ENCODE measurements at places on chromosomes 7 and 10. TPM values are rescaled to one million over a fixed set of nuclear protein-coding genes. Genes with fewer than 3 reads are reported as not detected.

Gene PILRB
- 35.9 TPM for total RNA-seq

Gene ADAM8
- total RNA-seq, result 18.7 TPM

Gene CCDC136
- 3.0 TPM for total RNA-seq

DNA sequence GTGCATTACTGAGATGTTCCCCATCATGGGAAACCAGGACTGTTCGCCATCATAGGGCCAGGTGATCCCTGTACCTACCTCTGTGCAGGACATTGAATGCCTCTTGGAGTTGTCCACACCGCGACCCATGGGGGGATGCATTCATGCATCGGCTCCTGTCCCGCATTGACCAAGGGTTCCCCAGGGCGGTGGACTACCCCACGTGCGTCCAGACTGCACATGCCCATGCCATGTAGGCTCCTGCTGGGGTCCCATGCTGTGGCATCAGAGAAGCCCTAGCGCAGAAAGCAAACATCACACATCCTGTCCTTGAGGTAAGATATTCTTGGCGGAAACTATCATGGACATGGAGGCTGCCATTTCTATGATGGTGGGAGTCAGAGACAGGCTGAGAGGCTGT lies 121.6 kb upstream of the UNC5B start:
- H3K36me3 ChIP-seq, result no peaks in the 10 kb centered on the region
- peaks cover under 1% of the 10 kb centered on the region for H3K27me3 ChIP-seq
- DNase-seq, result no peak
- no peak overlapping the region for H3K4me3 ChIP-seq
- H3K4me1 ChIP-seq, result no peaks in the 10 kb centered on the region
- H3K27ac ChIP-seq, result no peak overlapping the region

DNA sequence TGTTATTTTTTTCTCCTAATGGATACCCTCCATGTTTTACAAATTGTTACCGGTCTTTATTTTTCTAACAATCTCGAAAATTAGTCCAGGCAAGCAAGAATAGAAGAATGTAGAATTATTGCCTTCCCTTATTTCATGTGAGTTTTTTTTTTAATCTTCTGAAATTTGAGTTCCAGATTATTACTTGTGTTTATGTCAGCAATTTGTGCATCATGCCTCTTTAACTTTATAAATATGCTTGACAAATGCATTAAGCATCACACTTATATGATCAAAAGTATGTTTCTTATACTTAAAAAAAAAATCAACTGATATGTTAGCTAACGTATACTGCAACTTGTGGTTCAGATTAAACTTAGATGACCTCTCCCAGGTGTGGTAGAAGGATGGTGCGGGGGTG lies 242.7 kb upstream of the VSTM2A start:
- no peaks in the 10 kb centered on the region for H3K36me3 ChIP-seq
- H3K27me3 ChIP-seq, result no peaks in the 10 kb centered on the region
- H3K4me3 ChIP-seq, result no peak overlapping the region
- H3K4me1 ChIP-seq, result no peaks in the 10 kb centered on the region

GRCh38 chr7:138773817-138774216 lies 24.0 kb upstream of the TMEM213 start:
- no peaks in the 10 kb centered on the region for H3K36me3 ChIP-seq
- H3K27me3 ChIP-seq, result no peaks in the 10 kb centered on the region
- no peaks in the 10 kb centered on the region for H3K4me1 ChIP-seq
- H3K4me3 ChIP-seq, result no peak overlapping the region

DNA sequence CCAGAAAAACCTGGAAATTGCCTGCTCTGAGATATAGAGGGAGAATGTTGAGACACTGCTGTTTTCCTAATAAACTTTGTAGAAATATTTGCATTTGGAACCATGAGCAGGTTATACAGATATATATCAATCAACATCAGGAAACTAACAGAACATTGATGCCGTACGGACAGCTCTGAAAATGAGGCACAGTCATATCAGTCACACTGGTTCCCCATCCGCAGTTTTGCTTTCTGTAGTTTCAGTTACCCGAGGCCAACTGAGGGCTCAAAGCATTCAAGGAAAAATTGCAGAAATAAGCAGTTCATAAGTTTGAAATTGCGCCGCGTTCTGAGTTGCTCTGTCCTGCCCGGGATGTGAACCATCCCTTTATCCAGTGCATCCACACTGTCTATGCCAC lies 137.9 kb downstream of the KLF6 start:
- no peaks in the 10 kb centered on the region for H3K36me3 ChIP-seq
- no peak overlapping the region for H3K4me3 ChIP-seq
- no peak overlapping the region for H3K27ac ChIP-seq
- DNase-seq, result no peak

- H3K27ac ChIP-seq, result no peak overlapping the region
- no peaks in the 10 kb centered on the region for H3K27me3 ChIP-seq
- H3K4me1 ChIP-seq, result peaks cover 16% of the 10 kb centered on the region
- no peaks in the 10 kb centered on the region for H3K36me3 ChIP-seq
Measured at GRCh38 chr10:88119160-88119559, 255.7 kb downstream of the PTEN start.

DNA sequence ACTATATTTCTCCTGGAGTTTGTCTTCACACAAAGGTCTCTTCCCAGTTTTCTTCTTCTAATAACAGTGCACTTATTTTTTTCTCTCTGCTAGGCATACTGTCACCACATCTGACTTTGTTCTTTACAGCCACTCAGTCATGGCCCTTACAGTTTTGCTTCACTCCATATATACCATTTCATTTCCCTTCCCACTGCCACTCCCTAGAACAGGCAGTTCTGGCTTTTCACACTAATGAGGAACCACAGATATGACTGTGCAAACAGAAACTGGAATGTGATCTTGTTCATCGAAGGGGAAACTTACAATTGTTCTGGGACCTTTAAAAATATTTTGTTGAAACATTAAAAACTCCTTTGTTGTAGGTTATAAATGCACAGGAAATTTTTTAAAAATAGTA lies 67.3 kb downstream of the EPDR1 start:
- DNase-seq, result no peak
- H3K27me3 ChIP-seq, result no peaks in the 10 kb centered on the region
- H3K27ac ChIP-seq, result no peak overlapping the region

DNA sequence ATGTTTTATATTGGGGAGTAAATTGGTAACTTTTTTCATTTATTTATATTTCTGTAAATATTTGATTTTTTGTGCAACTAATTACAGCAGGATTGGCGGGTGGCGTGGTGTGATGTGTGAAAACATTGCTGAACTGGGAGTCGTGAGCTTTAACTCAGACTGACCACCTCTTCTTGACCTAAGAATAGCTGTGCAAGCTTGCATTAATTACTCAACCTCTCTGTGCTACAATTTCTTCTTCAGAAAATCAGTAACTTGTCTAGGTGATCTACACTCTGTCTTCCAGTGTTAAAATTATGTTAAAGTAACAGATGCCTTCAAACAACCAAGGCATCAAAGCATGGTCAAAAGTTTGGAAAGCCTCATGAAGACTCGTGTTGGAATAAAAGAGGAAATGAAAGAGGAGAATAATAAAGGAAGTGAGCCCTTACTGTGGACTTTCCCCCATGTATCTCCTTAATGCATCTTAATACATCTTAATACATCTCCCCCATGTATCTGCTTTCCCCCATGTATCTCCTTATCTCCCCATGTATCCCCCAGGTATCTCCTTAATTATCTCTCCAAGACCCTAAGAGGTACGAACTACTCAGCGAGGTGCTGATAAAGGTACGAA lies 71.2 kb downstream of the SVIL start:
- no peak overlapping the region for H3K27ac ChIP-seq
- H3K4me1 ChIP-seq, result peaks cover 11% of the 10 kb centered on the region
- DNase-seq, result no peak
- H3K36me3 ChIP-seq, result peaks cover 14% of the 10 kb centered on the region

DNA sequence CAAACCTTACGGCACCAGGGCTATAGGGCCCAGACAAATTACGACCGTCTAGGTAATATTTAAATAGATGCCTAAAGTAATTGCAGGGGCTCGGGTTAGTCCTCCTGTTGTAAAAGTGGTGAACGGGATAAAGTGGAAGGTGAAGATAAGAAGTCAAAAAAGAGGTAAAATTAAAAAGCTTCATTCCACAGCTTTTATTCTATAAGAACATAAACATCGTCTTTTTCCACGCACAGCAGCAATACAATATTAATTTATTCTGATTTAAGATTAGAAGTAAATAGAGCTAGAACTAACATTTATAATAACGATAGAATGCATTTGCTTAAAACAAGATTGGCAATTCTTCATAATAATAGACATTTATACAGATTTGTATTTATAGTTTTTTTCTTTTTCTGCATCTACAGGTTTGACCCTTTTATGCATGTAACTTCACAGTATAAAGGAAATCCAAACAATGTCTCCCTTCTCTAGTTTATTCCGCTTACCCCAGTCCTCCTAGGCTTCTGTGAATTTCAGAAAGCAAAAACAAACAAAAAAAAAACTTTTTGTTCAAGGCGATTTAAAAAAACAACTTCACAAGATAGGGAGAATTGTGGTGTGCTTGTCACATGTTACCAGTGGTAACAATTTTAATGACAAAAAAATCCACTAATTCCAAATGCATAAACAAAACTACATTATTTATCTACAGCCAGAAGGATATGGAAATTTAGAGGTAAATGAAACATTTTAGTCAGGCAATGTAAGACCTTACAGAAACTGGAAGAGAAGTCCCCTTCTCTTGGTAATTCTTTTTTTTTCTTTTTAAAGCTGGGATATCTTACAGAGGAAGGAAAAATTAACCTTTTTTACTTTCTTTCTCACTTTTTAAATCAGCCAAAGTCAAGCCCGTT lies 3.4 kb downstream of the HOXA10 start:
- no peak overlapping the region for H3K4me3 ChIP-seq
- H3K4me1 ChIP-seq, result peaks cover 48% of the 10 kb centered on the region
- H3K27ac ChIP-seq, result no peak overlapping the region
- no peak for DNase-seq
- peaks cover 100% of the 10 kb centered on the region for H3K27me3 ChIP-seq
- H3K36me3 ChIP-seq, result no peaks in the 10 kb centered on the region

DNA sequence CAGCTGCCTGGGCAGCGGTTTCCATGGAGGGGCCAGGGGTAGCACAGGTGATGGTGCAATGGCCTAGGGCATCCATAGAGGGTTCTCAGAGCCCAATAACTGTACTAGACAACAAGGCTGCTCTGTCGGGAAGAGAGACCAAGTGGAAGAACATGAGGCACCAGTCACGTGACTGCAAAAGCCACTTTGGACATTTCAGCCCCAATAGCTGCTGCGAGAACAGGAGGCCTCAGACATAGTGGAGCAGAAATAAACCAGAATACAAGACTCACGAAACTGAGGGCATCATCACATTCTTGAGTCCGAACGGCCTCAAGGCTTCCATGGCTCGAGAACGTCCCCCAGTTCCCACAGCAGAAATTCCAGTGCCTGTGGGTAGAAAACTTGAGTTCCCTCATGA lies 32.3 kb upstream of the FIS1 start:
- H3K36me3 ChIP-seq, result no peaks in the 10 kb centered on the region
- H3K4me3 ChIP-seq, result no peak overlapping the region
- H3K27me3 ChIP-seq, result peaks cover 12% of the 10 kb centered on the region
- no peaks in the 10 kb centered on the region for H3K4me1 ChIP-seq
- H3K27ac ChIP-seq, result no peak overlapping the region

Data from lower lobe of right lung (tissue), 2 donors.